ENCODE measurements at places on chromosomes 2 and 18. TPM values are rescaled to one million over a fixed set of nuclear protein-coding genes. Genes with fewer than 3 reads are reported as not detected.

CD8A gene
- 10.9 TPM for total RNA-seq

PIGN gene
- total RNA-seq: 55.7 TPM

CLEC4F gene
- 1.2 TPM for total RNA-seq

GKN1 gene
- not detected for total RNA-seq

SKOR2 gene
- not detected for total RNA-seq

CFC1 gene
- not detected for total RNA-seq

SGPP2 gene
- 45.8 TPM for total RNA-seq

GATA6 gene
- 12.6 TPM for total RNA-seq

CCDC68 gene
- 16.5 TPM for total RNA-seq

TFCP2L1 gene
- total RNA-seq: 15.7 TPM

TIA1 gene
- total RNA-seq: 160 TPM

INPP5D gene
- total RNA-seq: 43.4 TPM

ST3GAL5 gene
- total RNA-seq: 120 TPM

CTNNA2 gene
- total RNA-seq: not detected

SCN9A gene
- total RNA-seq: 3.1 TPM

SLC19A3 gene
- total RNA-seq: 1.9 TPM

HRH4 gene
- not detected for total RNA-seq

MAIP1 gene
- 14.1 TPM for total RNA-seq

CRYBA2 gene
- not detected for total RNA-seq

RIT2 gene
- not detected for total RNA-seq

FIGN gene
- total RNA-seq: 8.0 TPM

VIT gene
- 7.4 TPM for total RNA-seq

UPP2 gene
- total RNA-seq: not detected

PPP3R1 gene
- 57.7 TPM for total RNA-seq

KCNK3 gene
- 9.2 TPM for total RNA-seq

HOXD8 gene
- total RNA-seq: 41.7 TPM

PLEKHH2 gene
- 9.8 TPM for total RNA-seq

MEIS1 gene
- total RNA-seq: 105 TPM

EPHA4 gene
- total RNA-seq: 32.6 TPM

TNFAIP6 gene
- total RNA-seq: 1.9 TPM

ANKRD62 gene
- total RNA-seq: not detected

SCG2 gene
- 0.39 TPM for total RNA-seq

RPS27A gene
- total RNA-seq: 944 TPM

NR4A2 gene
- total RNA-seq: 6.6 TPM

ARHGEF4 gene
- 16.4 TPM for total RNA-seq

RAB27B gene
- total RNA-seq: 42.1 TPM

RNF152 gene
- total RNA-seq: 52.9 TPM

CLHC1 gene
- 26.3 TPM for total RNA-seq

IL36G gene
- not detected for total RNA-seq
